ENCODE measurements at places on chromosomes 1 and 21.

- DNase-seq = no peak
Observed at GRCh38 chr1:168504064-168504837, 39.5 kb downstream of the XCL2 start.

- no peak for DNase-seq
Observed at GRCh38 chr1:118084400-118084799, 100.6 kb downstream of the SPAG17 start.

GRCh38 chr1:18484721-18485120 lies 4.0 kb downstream of the KLHDC7A start:
- DNase-seq = no peak

DNA sequence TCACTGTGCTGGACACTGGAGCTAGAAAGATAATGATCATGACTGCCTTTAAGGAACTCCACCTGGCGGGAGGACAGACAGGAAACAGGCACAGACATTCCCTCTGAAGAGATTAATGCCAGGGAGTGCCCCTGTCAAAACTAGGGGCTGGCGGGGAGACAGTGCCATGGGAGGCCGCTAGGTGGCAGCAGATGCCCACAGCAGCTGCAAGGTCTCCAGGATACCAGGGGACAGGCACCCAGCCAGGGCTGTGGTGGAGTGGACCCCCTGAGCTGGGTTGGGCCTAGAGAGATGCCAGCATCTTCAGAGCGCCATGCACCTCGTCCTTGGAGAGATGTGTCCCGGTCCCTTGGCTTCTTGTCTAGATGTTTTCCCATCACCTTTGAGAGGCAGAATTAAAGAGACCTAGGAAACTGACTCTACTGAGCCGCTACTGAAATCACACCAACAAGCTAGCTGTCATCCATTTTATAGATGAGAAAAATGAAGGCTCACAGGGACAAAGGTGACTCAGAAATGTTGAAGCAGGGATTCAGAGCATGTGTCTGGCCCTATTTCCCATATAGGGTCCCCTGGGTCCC lies 3.6 kb downstream of the REN start:
- DNase-seq = peak; percentile 58

GRCh38 chr1:231557411-231557810 lies 28.9 kb downstream of the TSNAX start:
- no peak for DNase-seq

All from T follicular helper cell (primary cell).